ENCODE measurements at places on chromosomes 1 and 21. TPM values are rescaled to one million over a fixed set of nuclear protein-coding genes. Genes with fewer than 3 reads are reported as not detected.

Gene ATP5PO
- polyA plus RNA-seq: 413 TPM

Gene GJC2
- polyA plus RNA-seq: 0.51 TPM

Gene DPM3
- 33.0 TPM for polyA plus RNA-seq

GRCh38 chr1:181255270-181255929 is 166.9 kb downstream of the IER5 start:
- DNase-seq: no peak

DNA sequence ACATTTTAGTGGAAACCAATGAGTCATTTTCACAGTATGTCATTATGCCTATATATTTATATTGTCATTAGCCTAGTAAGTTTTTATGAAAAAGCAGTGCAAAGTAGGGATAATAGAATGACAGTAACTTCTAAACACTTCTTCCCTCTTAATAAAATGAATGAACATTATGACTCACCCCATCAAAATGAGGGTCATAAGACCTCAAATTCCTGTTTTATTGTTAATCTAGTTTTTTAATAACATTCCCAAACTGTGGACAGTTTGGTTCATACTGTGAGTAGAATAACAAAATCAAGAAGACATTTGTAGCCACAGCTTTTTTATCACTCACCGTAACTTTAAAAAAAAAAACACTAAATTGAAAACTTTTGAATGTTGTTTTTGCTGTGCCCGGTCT is 160.5 kb downstream of the LRRC40 start:
- no peak for DNase-seq

GRCh38 chr1:26959722-26960624 is at the start of gene KDF1:
TSS of gene KDF1 (minus strand) at chr1:26960468. CDS start at chr1:26952380, 8,088 bp downstream.
- peak; percentile 23 for DNase-seq

DNA sequence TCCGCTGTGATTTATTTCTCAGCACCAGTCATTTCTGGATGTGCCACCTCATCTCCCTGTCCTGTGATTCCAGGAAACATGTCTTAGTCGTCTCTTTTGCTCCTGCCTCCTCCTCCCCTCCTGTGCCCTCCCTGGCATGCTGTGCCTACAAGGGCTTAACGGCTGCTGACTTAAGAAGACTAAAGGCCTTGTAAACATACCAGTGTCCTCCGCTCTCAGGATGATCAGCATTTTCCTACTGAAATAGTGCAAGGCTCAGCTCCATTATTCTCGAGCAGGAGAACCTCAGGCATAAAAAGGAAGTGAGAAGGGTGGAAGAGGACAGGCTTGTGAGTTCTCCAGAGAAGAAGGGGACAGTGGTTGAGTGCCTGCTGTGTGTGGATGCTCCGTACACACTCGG is 61.6 kb upstream of the RUNX3 start:
- DNase-seq: no peak
